Activated CD4-positive, alpha-beta T cell treated with anti-CD3 and anti-CD28 coated beads for 4 hours (primary cell): ENCODE measurements at places on chromosomes 7 and 10.

DNA sequence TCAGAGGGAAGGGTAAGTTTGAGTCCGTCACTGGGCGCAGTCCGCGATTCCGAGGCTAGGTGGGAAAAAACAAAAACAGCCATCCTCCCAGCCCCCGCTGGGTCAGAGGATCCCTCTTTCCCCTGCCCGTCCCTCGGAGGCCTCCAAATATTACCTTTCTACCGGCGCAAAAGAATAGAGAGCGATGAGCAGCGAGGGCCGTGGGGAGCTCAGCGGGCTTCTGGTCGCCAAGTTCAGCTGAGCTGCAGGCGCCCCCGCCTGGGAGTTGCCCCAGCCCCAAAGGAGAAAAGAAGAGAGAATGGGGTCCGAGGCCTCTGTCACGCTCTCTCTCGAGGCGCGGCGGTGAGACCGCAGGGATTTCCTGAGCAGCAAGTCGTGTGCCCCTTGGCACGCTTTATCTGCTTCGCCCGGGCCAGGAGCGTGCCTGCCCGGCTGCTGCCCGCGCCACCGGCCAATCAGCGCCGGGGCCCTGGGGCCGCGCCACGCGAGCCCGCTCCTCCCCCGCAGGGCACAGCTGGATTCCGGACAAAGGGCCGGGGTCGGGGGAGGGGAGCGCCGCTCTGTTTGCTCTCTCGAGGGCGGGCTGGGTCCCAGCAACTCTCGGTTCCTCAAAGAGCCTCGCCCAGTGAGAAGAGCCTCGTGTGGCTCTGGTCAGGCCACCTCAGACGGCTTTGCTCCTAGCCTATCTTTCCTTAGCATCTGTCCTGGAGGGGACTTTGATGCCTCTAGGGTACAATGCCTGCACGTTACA is at the start of gene NEUROG3:
NEUROG3 (minus strand) TSS at position 367 of the 751 bp plus-strand sequence. CDS start 379 bp downstream, outside the sequence.
- no peak for DNase-seq

GRCh38 chr7:26201247-26202018 is at the start of gene CBX3:
TSS of gene CBX3 (plus strand) at chr7:26201745. CDS start at chr7:26202999, 1,254 bp downstream.
- peak; percentile 83 for DNase-seq

- DNase-seq, result no peak
These were observed 38.6 kb downstream of the VOPP1 start for GRCh38 chr7:55533729-55534080.

DNA sequence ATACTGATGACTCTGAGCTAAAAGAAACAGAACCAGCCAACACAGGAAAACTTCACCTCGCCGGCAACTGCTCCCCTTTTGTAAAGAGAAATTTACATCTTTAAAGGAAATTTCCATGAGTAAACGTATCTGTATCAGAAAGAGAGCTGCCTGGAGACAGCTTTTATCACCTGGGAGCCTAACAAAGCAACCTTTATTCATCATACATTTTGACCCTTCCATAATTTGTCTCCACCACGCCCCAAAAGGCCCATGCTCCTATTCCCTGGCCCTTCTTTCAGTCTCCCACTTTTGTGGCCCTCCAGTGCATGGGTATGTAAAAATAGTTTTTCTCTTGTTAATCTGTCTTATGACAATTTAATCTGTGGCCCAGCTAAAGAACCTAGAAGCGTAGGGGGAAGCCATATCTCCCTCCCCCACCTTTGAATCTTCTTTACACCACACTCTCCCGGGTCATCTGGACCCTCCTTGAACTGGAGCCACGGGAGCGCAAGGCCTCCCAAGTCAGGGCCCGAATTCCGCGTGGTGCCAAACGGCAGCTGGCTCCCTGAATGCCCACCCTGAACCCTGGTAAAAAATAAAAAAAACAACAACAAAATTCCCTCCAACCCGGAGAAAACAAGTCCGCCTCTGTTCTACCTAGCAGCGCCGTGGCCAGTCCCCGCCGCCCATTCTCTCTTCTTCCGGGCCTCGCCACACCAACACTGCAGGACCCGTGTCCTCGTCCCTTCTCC is 15.4 kb upstream of the FKBP9 start:
- DNase-seq, result no peak

DNA sequence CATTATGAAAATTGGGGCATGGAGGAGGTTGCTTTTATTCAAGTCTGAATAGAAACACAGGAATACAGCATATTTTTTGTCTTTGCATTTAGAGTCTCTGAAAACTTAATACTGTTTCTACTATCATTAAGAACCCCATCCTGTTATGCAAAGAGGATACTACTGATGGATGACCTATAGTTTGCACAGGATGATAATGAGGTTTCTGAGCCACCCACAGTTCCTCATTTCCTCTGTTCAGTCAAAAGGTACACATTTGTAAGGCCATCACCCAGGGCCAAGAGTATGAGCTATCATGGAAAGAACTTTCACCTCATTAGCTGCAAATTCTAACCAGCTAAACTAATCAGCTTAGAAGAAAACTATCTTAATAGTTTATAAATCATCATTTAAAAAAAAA is 213.0 kb upstream of the CHRM2 start:
- no peak for DNase-seq

- no peak for DNase-seq
These were observed 12.4 kb downstream of the SRGN start for GRCh38 chr10:69100136-69100872.

GRCh38 chr7:157646551-157646950 is 309.7 kb downstream of the DNAJB6 start:
- DNase-seq, result no peak

DNA sequence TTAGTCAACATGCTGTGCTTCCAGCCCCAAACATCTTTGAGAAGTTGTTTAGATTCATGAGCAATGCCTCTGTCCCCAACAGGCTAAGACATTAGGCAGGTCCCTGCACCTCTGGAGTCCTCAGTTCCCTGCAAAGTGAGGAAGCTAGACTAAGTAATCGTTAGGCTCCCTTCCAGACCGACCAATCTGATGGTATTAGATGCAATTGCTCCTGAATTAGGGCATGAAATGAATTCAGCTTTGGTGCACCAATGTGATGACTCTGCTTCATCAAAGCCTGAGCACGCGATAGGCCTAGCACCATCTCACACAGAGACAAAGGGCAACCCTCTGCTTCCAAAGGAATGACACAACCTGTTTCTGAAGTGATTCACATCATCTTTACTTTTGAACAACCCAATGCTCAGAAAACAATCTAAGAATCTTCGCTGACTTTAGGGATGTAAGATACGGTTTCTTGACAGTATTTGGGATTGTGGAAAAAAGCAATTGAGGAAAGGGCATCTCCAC is 723 bp upstream of the TES start:
- peak; percentile 26 for DNase-seq

DNA sequence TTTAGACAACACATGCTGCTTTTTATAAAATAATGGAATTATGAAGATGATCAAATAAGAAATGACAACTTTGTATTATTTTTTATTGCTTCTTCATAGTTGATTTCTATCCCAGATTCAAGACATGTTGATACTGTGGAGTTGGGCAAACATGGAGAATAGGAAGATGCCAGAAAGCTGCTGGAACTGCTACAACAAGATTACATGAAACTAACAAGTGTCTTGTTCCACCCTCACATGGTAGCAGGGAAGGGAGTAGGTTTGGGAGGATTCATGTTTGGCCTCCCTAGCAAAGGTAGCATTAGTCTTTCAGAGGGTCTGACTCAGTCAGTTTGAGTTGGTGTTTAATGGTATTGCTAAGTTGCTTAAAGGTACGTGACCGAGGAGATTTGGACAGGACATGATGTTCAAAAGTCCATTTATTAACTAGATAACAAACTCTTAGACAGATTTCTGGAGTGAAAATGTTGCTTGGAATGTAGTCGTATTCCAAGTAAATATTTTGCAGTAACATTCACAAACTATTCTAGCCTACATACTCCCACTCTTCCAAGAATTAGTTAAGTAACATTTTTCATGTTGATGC is 33.1 kb downstream of the PRR15 start:
- DNase-seq, result no peak

DNA sequence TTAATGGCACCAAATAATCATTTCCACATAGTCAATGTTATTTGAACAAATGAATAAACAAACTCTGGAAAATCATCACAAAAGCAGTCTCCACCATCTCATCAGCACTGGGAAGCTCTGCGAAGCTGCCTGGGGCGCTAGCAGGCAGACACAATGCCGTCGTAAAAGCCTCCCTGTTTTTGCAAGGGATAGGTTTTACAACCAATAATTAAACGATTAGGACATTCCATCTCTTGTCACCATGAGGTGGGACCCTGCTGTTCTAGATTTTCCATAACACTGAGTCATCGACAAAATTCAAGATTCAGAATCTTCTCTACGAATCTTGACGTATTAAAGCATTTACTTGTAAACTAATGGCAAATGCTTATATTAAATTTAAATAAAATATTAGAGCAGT is 172.8 kb upstream of the AKR1E2 start:
- no peak for DNase-seq

DNA sequence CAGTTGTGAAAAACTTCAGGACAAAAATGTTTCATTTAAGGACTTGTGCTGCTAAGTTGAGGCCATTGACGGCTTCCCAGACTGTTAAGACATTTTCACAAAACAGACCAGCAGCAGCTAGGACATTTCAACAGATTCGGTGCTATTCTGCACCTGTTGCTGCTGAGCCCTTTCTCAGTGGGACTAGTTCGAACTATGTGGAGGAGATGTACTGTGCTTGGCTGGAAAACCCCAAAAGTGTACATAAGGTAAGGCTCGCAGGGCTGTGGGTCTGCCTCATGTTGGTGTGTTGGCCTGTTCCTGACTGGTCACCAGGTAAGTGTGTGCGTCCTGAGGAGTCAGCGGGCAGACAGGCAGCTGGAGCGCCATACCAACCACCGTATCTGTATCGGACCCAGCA is 17.9 kb downstream of the OGDH start:
- no peak for DNase-seq

DNA sequence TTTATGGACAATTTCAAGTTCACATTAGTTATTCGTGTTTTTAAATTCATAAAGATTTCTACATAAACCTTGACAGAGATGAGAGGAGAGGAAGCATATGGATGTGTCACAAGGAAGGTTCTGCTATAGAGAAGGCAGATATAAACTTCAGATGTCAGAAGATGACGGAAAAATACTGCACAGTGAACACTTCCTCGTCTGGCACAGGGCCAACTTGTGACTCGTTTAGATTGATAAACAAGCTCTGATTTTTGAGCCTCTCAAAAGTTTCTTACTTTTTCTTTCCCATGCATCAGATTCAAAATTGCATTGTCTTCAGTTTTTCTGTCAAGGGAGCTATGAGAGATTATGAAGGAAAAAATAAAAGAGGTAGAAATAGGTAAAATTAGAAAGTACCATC is 156.4 kb upstream of the MINDY3 start:
- DNase-seq, result no peak

DNA sequence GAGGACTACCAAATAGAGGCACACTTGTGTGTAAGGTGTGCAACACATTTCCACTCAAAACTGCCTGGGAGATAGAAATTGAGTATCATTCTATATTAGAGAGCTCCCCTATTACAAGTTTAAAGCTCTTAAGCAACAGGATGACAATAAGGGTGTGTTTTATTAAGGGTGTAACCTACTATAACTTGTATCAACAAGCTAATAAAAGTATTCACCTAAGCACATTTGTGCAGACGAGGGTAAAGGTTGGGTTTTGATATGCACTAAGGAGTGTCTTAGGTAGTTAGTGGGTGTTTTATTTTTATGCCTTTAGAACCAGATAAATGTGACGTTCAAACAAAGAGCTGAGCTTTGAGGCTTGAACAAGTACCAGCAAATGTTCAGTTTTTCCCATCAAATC is 2.8 kb upstream of the FAM53B start:
- DNase-seq, result no peak

- no peak for DNase-seq
These were observed 200.4 kb upstream of the SORCS1 start for GRCh38 chr10:107364872-107365271.

- no peak for DNase-seq
These were observed 47.1 kb upstream of the UBN2 start for GRCh38 chr7:139183878-139184338.

DNA sequence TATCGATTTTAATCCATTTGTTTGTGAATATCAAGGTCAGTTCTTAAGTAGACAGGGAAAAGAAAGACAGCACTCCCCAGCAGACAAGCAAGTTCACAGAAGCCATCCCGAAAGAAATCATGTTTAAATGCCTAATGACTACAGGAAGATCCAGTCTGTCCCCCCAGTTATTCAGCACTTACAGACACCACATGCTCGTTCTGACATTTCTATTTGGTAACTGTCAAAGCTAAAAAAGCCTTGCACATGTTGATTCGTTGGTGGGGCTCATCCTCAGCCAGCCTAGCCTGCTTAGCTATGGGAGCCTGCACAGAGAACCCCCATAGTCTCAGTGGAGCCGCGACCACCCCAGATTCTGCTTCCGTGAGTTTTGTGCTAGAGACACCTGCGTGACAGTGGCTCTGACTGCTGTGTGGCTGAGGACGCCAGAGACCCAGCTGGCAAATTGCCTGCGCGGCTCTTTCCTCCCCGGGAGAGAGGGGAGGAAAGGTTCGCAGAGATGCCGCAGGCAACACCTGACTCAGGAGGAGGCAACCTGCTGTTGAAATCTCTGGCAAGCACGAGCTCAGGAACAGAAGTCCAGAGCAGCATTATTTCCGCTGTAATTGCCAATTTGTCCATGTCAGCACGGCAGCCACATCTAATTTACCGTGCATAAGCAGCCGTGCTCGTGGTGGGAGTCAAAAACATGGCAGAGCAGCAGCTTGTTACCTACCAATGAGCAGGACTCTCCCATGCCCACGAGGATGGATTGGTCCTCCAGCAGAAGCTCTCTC is 194.2 kb downstream of the GPAM start:
- no peak for DNase-seq

DNA sequence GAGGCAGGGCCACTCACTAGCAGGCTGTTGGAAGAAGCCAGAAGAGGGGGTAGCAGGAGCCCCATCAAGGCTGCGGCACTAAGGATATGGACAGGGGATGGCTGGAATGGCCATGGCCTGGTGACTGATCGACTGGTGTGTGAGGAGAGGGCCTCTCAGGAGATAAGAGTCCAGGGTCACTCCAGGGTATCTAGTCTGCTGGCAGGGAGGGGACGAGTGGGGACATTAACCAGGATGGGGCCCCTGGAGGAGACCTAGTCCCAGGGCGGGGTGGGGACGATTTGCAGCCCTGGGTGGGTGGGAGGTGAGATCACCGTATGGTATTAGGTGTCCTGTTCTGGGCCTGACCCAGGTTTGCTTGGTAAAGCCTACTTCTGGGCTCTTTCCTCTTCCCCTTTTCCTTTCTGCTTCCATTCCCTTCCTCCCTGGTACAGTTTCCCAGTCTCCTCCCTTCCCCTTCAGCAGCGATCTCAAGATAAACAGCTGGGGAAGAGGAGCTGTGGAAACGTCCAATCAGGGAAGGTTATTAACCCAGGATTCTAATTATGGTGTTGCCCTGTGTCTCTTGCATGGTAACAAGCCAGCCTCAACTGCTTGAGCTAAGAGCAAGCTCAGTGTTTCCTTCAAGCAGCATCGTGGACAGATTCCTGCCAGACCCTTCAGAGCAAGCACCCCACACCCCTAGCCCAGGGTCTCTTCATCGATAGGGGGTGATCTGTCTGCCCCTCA is 233.2 kb downstream of the RPS24 start:
- DNase-seq, result no peak

DNA sequence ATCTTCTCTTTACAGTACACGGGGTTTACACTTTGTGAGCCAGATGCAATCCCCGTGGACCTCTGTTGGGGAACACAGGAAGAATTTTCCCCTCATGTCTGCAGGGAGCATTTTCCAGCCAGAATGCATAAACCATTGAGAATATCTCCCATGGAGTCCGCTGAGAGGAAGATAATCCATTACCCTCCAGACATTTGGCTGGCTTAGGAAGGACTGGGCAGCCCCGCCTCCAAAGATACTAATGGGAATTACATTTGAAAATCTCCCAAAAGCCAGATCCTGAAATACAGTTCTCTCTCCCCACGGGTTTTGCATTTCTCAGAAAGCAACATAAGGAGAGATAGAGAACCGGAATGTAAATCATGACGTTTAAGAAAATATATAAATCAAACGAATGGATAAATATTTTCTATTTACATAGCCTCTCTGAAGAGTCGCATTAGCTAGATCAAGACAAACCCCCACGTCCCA is 53.5 kb downstream of the TRIL start:
- no peak for DNase-seq
